ENCODE measurements at places on chromosomes 2 and 18. TPM values are rescaled to one million over a fixed set of nuclear protein-coding genes. Genes with fewer than 3 reads are reported as not detected.

GRCh38 chr2:1673160-1673944 is 71.0 kb downstream of the PXDN start:
- no peak for DNase-seq
- peaks cover 9% of the 10 kb centered on the region for H3K4me1 ChIP-seq
- H3K27me3 ChIP-seq, result no peaks in the 10 kb centered on the region

DNA sequence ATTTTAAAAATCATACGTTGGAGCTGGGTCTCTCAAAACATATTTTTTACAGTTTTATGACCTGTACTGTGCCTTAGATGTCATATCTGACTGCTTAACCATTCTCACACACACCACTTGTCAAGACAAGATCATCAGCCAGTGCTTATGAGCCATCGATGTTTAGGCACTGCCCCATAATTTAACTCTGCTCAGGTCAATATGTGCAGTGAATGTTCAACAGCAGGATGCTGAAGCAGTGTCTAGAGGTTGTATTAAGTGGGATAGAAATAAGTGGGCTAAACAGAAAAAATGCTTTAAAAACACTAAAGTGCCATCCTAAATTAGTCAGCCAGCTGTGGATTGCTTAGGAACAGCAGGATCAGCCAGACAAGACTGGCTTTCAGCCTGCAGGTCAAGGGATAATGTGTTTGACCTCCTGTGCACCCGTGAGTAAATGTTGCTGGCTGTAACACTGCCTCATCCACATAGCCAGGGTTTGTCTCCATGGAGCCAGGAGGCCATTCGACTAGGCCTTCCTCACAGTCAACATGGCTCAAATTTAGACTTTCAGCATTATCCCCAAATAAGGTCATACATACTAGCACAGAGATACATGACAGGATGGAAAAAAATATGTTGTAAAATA is 139.0 kb upstream of the NXPH2 start:
- no peak overlapping the region for H3K4me3 ChIP-seq
- DNase-seq, result no peak
- H3K27ac ChIP-seq, result no peak overlapping the region
- peaks cover 7% of the 10 kb centered on the region for H3K27me3 ChIP-seq
- peaks cover 6% of the 10 kb centered on the region for H3K4me1 ChIP-seq

DNA sequence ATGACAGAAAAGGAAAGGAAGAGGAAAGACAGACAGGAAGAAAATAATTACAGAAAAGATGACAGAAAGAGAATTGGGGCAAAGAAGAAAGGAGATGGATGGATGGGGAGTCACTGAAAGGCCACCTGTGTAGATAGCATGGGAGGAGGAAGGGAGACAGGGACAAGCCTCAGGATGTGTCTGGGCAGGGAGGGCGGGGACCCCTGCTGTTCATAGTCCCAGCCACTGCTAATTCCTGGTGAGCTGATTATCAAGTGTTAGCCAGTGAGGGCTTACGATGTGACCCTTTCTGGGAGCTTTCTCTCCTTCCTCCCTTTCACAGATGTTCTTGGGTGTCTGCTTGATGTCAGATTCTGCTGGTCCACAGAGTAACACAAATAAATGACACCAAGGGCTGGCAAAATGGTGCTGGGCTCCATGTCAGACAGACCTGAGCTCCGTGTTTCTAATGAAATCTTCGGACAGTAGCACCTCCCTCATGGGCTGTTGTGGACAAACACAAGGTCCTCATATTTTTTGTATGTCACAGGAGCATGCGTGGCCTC is 13.6 kb downstream of the FHOD3 start:
- H3K27ac ChIP-seq, result no peak overlapping the region
- H3K27me3 ChIP-seq, result peaks cover 7% of the 10 kb centered on the region
- H3K4me3 ChIP-seq, result no peak overlapping the region
- peak; percentile 57 for DNase-seq
- peaks cover 18% of the 10 kb centered on the region for H3K4me1 ChIP-seq

DNA sequence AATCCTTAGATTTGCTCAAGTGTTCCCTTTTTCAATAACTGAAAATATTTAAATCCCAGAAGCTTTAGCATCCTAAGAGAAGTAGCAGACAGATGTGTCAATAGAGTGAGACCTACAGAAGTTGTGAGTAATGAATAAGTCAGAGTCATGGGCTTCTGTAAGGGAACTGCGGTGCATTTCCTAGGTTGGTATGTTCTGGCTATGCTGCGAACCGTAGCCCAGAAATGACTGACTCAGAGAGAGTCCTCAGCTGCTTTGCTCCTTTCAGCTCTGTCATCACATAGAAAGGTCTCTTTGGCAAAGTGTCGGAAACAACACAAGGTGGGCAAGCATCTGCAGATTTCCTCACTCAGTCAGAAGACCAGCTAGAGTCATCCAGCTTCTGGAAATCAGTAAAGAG is 297.1 kb downstream of the ARHGAP15 start:
- no peaks in the 10 kb centered on the region for H3K27me3 ChIP-seq
- DNase-seq, result no peak
- no peak overlapping the region for H3K27ac ChIP-seq
- no peaks in the 10 kb centered on the region for H3K36me3 ChIP-seq

DNA sequence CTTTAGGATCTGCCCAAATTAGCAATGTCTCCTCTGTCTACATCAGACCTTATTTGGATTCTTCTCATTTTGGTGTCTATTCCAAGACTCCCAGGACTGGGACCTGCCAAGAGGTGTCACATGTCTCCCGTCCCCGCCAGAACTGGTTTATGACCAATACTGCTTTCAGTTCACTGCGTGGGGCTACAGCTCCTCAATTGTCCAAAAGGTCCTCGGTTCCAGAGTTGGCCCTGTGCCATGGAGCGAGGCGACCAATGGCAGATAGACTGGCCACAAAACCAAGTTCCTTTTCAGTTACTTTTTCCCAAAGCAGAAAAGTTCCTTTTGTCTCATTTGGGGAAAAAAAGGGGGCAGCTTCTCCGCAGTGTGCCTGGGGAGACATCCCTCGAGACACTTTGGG is 144.1 kb upstream of the ZNF236 start:
- no peak for DNase-seq
- H3K4me1 ChIP-seq, result no peaks in the 10 kb centered on the region
- H3K27ac ChIP-seq, result no peak overlapping the region
- no peak overlapping the region for H3K4me3 ChIP-seq
- H3K27me3 ChIP-seq, result peaks cover 31% of the 10 kb centered on the region

GRCh38 chr2:47344890-47345589 is 57.9 kb upstream of the MSH2 start:
- H3K4me1 ChIP-seq, result peaks cover 17% of the 10 kb centered on the region
- DNase-seq, result no peak
- H3K36me3 ChIP-seq, result no peaks in the 10 kb centered on the region

DNA sequence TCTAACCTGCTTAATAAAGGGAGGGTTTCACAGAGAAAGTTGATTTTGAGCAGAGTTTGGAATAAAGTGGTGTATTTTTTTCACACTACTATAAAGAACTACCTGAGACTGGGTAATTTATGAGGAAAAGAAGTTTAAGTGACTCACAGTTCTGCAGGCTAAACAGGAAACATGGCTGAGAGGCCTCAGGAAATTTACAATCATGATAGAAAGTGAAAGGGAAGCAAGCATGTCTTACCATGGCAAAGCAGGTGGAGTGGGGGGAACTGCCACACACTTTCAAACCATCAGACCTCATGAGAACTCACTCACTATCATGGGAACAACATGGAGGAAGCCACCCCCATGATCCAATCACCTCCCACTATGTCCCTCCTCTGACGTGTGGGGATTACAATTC is 546.7 kb downstream of the EPHA4 start:
- H3K27ac ChIP-seq, result no peak overlapping the region
- no peaks in the 10 kb centered on the region for H3K4me1 ChIP-seq
- no peak for DNase-seq
- H3K36me3 ChIP-seq, result no peaks in the 10 kb centered on the region
- H3K4me3 ChIP-seq, result no peak overlapping the region

- H3K4me3 ChIP-seq, result no peak overlapping the region
- H3K36me3 ChIP-seq, result no peaks in the 10 kb centered on the region
- no peaks in the 10 kb centered on the region for H3K27me3 ChIP-seq
- DNase-seq, result no peak
These were observed 28.1 kb upstream of the THOC1 start for GRCh38 chr18:295756-296490.

- no peaks in the 10 kb centered on the region for H3K36me3 ChIP-seq
- DNase-seq, result no peak
- H3K4me3 ChIP-seq, result no peak overlapping the region
- no peak overlapping the region for H3K27ac ChIP-seq
- no peaks in the 10 kb centered on the region for H3K27me3 ChIP-seq
- peaks cover 8% of the 10 kb centered on the region for H3K4me1 ChIP-seq
These were observed 99.0 kb downstream of the HS1BP3 start for GRCh38 chr2:20551945-20552328.

DNA sequence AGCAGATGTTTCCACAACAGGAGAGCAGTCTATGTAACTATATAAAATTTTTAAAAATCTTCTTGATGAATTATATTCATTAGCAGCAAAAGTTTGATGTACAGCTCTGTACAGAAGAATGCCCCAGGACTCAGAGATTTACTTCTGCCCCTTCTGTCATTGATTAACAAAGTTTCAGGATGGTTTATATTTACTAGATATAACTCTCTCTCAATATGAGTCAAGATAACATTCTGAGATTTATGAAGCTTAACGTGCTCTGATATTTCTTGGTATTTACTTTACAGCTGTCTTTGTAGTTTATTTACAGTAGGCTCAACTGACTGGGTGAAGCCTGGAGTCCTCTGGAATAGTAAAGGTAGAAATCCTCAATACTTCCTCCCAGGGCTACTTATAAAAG is 93.6 kb upstream of the HNMT start:
- H3K27me3 ChIP-seq, result peaks cover 12% of the 10 kb centered on the region
- H3K27ac ChIP-seq, result no peak overlapping the region
- H3K4me1 ChIP-seq, result no peaks in the 10 kb centered on the region
- H3K4me3 ChIP-seq, result no peak overlapping the region
- DNase-seq, result no peak
- no peaks in the 10 kb centered on the region for H3K36me3 ChIP-seq

- no peaks in the 10 kb centered on the region for H3K36me3 ChIP-seq
- H3K27me3 ChIP-seq, result no peaks in the 10 kb centered on the region
- H3K4me1 ChIP-seq, result peaks cover 24% of the 10 kb centered on the region
- no peak overlapping the region for H3K4me3 ChIP-seq
- no peak overlapping the region for H3K27ac ChIP-seq
These were observed 160.0 kb downstream of the RNF152 start for GRCh38 chr18:61732854-61733253.

GRCh38 chr2:132595186-132595585 is 74.8 kb downstream of the LYPD1 start:
- DNase-seq, result peak; percentile 51
- H3K36me3 ChIP-seq, result no peaks in the 10 kb centered on the region
- H3K27me3 ChIP-seq, result peaks cover 1% of the 10 kb centered on the region
- H3K4me1 ChIP-seq, result no peaks in the 10 kb centered on the region
- H3K4me3 ChIP-seq, result no peak overlapping the region
- no peak overlapping the region for H3K27ac ChIP-seq

DNA sequence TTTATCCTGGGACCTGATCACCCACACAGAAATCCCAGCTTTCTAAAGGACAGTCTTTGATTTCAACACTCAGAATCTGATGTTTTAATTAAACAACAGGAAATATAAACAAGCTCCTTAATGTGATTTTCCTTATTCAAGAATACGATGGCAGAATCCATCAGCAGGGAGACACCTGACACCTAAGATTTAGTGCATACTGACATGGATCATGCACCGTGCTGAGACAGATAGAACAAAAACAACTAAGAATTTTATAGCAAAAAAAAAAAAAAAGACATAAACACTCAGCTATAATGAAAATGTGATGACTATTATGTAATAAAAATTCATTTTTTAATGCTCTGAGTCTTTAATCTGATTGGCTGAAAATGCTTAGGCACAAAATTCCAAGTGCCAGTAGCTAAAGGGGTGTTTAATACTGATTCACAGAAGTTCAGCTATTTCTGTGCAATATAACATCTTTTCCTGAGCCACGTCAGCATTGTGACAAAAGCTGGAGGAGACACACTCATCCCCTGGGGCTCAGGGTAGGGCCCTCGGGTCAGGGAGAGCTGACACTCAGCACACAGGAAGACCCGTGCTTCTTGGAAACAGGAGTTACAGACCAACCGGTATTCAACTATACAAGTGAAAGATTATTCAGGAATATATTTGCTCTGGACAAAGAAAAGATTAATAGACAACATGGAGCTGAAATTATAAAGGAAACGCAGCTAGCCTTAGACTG is 247.4 kb downstream of the FBXO15 start:
- no peaks in the 10 kb centered on the region for H3K36me3 ChIP-seq
- H3K27ac ChIP-seq, result no peak overlapping the region
- H3K4me3 ChIP-seq, result no peak overlapping the region
- H3K4me1 ChIP-seq, result no peaks in the 10 kb centered on the region

DNA sequence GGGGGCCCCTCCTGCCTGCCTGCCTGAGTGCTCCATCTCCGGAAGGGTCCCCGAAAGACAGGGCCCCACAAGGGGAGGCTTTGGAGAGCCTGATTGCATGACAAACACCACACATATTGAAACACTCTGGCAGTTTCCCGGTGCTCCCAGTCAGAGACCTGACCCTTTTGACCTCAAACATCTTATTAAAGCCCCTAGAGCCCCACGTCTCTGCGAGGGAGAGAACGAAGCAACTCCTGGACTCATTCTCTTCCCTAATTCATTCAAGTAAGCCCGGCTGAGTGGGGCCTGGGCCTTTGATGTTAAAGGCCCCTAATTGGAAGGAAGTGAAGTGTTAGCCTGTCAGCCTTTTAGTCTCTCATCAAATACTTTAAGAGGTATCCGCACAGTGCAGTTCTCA is 335.6 kb downstream of the CYRIA start:
- H3K27me3 ChIP-seq, result no peaks in the 10 kb centered on the region
- no peaks in the 10 kb centered on the region for H3K4me1 ChIP-seq
- no peak for DNase-seq
- no peaks in the 10 kb centered on the region for H3K36me3 ChIP-seq
- no peak overlapping the region for H3K4me3 ChIP-seq

GRCh38 chr2:238425979-238426567 is 654 bp upstream of the ASB1 start:
- no peak for DNase-seq
- H3K4me3 ChIP-seq, result peak overlapping the region; percentile 78
- H3K27me3 ChIP-seq, result no peaks in the 10 kb centered on the region
- peak overlapping the region; percentile 91 for H3K27ac ChIP-seq
- H3K36me3 ChIP-seq, result peaks cover 6% of the 10 kb centered on the region

DNA sequence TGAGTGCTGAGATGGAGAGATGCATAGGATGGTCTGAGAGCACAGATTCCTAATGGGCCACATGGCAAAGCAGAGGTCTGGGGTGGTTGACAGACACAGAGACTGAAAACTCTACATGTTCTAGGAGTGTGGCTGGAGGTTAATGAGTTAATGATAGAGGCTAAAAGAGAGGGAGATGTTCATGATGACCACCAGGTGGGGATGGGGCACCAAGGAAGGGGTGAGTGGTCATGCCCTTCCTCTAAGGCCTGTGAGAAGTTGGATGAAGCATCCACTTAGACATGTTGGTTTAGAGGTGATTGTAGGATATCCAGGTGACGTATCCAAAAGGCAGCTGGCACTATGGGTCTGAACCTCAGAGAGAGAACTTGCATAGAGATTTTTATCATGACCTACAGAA is 102.1 kb downstream of the LRP2 start:
- no peak for DNase-seq
- H3K27me3 ChIP-seq, result peaks cover 4% of the 10 kb centered on the region
- no peak overlapping the region for H3K4me3 ChIP-seq

- no peaks in the 10 kb centered on the region for H3K27me3 ChIP-seq
- no peak for DNase-seq
- no peak overlapping the region for H3K27ac ChIP-seq
- H3K36me3 ChIP-seq, result peaks cover 4% of the 10 kb centered on the region
- H3K4me3 ChIP-seq, result no peak overlapping the region
- H3K4me1 ChIP-seq, result no peaks in the 10 kb centered on the region
These were observed 294.6 kb upstream of the CYP26B1 start for GRCh38 chr2:72442270-72442669.

ACOXL gene
- not detected for total RNA-seq

TSPYL6 gene
- not detected for total RNA-seq

RAB17 gene
- total RNA-seq, result 3.9 TPM

NOP58 gene
- 40.2 TPM for total RNA-seq

TMEFF2 gene
- 46.8 TPM for total RNA-seq

STAM2 gene
- total RNA-seq, result 43.0 TPM

SLC11A1 gene
- total RNA-seq, result 0.21 TPM

All from osteocyte (in vitro differentiated cells).